ENCODE measurements at places on chromosomes 5 and 9.

GRCh38 chr5:177356746-177357145 lies 978 bp upstream of the RGS14 start:
- no peak for DNase-seq

DNA sequence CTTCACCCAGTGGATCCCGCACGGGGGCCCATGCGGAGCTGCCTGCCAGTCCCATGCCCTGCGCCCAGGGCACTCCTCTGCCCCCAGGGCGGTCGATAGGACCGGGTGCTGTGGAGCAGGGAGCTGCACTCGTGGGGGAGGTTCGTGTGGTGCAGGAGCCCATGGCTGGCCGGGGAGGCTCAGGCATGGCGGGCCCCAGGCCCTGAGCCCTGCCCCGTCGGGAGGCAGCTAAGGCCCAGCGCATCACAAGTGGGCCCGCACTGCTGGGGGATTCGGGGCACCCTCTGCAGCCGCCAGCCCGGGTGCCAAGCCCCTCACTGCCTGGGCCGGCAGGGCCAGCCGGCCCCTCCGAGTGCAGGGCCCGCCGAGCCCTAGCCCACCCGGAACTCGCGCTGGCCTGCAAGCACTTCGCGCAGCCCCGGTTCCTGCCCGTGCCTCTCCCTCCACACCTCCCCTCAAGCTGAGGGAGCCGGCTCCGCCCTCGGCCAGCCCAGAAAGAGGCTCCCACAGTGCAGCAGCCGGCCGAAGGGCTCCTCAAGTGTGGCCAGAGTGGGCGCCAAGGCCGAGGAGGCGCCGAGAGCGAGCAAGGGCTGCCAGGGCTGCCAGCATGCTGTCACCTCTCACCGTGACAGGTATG lies 221.1 kb upstream of the RORB start:
- DNase-seq: no peak

- DNase-seq: no peak
Observed at GRCh38 chr9:86763791-86764190, 183.5 kb downstream of the GAS1 start.

DNA sequence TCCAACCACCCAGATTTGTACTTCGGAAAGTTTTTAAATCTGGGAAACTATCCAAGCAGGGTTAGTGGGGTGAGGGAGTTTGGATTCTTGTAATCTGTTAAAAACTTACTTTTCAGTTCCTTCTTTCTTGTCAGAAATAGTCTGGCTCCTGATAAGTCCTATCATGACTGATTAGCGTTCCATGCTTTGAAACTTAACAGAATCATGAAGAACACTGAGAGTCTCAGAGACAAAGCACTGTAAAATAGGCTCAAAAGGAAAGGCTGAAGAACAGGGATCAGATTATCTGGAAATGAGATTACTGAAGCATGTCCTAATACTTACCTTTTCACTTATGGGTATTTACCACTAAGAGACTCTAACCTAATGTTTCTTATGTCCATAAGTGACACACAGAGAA lies 242.5 kb downstream of the ARRDC3 start:
- no peak for DNase-seq

DNA sequence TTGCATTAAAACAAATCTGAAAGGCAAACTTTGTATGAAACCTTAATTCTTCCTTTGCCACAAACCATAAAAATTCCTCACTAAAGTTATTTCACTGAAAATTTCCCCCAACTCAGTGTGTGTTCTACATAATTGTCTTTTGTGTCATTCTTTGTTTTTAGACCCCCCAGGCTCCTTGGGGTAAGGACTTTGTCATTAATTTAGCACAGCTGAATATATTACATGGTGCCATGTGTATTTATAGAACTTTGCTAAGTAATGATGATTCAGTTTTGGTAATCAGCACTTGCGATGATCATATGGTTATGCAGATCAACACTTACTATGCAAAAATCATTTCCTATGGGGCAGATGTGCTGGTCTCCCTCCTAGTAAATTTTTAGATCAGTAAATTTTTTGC lies 712.1 kb upstream of the MEF2C start:
- DNase-seq: no peak

DNA sequence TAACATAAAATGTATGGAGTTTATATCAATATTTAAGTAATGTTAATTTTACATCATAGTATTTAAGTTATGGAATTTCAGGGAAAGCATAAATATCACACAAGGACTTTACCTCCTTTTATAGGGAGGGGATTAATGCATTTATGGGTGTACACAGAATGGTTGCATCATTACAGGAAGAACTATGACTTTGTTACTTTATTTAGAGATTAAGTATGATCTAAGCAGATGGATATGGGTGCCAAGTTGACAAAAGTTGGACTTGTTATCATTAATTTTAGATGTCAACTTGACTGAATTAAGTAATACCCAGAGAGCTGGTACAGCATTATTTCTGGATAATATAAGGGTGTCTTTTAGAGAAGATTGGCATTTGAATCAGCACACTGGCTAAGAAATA lies 160.5 kb upstream of the CDH10 start:
- DNase-seq: no peak

GRCh38 chr5:151784141-151784540 lies 12.4 kb downstream of the G3BP1 start:
- DNase-seq: no peak

- no peak for DNase-seq
Observed at GRCh38 chr9:128104171-128104618, 23.3 kb downstream of the PTGES2 start.

DNA sequence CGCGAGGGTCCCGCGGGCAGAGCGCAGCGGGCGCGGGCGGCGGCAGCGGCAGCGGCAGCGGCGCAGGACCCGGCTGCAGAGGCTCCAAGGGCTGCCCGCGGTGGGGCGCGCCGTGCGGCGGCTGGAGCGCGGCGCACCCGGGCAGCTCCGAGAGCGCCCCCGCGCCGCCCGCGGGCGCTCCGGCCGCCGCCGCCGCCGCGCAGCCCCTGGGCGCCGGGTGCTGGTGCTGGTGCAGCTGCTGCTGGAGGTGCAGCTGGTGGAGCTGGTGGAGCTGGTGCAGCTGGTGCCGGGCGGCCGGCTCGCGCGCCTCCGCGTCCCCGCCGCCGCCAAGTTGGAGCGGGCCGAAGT lies 644 bp downstream of the IER5L start:
- no peak for DNase-seq

GRCh38 chr9:121383715-121384114 lies 13.7 kb upstream of the STOM start:
- no peak for DNase-seq

- no peak for DNase-seq
Observed at GRCh38 chr9:72428329-72428728, 63.3 kb upstream of the ZFAND5 start.

DNA sequence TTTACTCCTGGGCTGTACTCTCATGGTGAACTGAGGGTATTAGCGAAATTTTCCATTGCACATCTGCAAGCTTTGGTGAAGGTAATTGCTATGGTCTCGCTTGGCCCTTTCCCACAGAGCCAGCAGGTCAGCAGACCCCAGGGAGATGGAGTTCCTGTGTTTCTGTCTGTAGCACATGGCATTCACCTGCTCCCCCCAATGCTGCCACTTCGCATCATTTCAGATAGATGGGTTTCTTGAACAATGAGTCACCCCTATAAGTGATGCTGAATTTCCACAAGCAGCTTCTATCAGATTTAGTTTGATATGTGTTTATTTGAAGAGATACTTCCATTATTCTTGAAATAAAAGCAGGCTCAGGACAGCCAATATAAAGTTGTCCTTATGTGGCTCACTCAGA lies 117.8 kb downstream of the ERCC6L2 start:
- no peak for DNase-seq

- DNase-seq: no peak
Observed at GRCh38 chr5:151917904-151918303, 6.7 kb downstream of the GLRA1 start.

DNA sequence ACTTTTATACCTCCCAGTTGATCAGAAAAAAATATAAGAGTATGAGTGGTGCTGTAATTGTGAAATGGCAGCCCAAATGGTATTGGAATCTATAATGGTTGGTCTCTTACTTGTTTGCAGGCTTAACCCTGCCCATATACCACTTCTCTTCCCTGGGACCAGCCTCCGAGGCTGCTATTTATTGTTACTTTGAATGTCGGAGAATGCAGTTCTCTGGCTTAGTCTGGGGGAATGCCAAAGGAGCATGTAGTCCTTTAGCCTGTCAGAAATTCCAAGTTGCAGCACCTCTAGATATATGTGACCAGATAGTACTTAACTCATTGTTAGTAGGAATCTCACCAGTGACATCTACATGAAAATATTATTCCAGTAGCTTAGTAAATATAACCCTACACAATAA lies 47.5 kb downstream of the SLC44A1 start:
- no peak for DNase-seq

DNA sequence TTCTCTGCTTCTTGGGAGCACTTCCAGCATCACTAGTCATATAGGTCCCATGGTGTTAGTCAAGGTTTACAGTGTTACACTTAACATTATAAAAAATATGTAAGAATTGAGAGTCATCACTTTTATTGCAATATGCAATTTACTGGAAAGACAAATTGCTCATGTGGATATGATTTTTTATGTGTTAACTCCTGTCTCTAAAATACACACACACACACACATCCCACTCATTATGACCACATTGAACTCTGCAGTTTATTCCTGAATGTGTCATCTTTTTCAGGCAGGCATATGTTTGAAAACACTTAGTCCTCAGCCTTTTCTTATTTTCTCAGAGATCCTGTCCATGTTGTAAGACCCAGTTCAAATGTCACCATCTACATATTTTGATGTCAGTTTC lies 148.5 kb upstream of the MRPS30 start:
- DNase-seq: no peak

- DNase-seq: no peak
Observed at GRCh38 chr9:107953556-107954125, 464.1 kb upstream of the KLF4 start.

DNA sequence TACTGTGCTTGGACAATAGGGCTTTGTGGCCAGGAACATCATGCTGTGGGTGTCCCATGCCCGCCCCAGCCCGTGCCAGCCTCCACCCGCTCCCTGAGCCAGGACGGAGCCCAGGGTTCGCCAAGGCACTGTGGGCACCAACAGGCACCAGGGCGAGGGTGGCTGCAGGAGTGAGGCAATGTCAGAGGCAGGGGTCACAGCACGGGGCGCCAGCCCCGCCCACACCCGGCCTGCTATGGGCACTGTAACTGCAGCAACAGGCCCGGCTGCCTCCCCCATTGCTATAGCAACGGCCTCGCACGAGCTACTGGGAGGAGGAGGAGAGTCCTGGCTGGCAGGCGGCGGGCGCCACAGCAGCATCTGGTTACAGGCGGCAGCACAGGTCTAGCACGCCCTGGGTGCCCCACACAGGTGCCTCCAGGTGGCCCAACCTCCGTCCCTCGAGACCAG lies 2.5 kb downstream of the ABCA2 start:
- peak; percentile 47 for DNase-seq

DNA sequence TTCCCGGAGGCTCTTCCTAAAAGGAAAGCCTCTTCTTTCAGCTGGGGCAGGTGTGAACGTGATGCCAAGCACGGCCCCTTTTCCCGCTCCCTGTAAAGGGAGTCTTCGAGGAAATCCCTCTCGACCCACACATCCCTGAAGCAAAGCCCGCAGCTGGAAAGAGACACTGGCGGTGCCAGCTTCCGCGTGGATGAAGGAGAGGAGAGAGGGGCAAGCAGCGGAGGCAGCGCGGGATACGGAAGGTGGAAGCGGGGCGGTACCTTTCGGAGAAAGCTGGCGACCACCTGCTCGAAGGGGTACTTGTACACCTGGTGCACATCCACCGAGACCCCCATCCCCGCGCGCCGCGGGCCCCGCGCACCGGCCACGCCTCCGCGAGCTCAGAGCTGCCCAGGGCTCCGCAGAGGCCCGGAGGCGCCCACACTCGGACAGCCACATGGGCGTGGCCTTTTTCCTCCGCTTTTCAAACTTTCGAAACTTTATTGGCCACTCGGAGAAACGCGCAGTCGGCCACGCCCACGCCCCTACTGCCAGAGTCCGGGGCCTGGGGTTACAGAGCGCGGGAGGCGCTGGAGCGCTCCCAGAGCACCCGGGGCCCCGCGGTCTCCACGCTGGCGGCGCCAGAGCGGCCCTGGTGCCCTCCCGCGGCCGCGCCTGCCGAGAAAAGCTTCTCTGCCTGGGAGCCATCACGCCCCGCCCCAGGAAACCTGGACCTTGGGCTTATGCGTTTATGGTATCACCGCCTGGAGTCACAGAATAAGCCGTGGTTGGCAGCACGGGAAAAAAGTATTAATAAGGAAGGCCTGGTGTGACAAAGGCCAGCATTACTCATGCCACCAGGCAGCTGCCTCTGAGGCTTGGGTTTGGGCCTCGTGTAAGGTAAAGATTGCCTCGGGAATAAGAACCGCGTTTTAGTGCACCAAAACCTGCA lies at the start of gene PRELID2:
PRELID2 (minus strand) TSS at position 426 of the 931 bp plus-strand sequence; CDS start at position 335, 91 bp downstream.
- DNase-seq: peak; percentile 91

- no peak for DNase-seq
Observed at GRCh38 chr5:50299896-50300295, 141.2 kb downstream of the EMB start.

GRCh38 chr9:137128158-137128861 lies 10.6 kb upstream of the GRIN1 start:
- DNase-seq: no peak

- DNase-seq: no peak
Observed at GRCh38 chr5:10629682-10630081, 65.8 kb downstream of the ANKRD33B start.

GRCh38 chr9:26975728-26976707 lies 19.8 kb downstream of the IFT74 start:
- peak; percentile 89 for DNase-seq

DNA sequence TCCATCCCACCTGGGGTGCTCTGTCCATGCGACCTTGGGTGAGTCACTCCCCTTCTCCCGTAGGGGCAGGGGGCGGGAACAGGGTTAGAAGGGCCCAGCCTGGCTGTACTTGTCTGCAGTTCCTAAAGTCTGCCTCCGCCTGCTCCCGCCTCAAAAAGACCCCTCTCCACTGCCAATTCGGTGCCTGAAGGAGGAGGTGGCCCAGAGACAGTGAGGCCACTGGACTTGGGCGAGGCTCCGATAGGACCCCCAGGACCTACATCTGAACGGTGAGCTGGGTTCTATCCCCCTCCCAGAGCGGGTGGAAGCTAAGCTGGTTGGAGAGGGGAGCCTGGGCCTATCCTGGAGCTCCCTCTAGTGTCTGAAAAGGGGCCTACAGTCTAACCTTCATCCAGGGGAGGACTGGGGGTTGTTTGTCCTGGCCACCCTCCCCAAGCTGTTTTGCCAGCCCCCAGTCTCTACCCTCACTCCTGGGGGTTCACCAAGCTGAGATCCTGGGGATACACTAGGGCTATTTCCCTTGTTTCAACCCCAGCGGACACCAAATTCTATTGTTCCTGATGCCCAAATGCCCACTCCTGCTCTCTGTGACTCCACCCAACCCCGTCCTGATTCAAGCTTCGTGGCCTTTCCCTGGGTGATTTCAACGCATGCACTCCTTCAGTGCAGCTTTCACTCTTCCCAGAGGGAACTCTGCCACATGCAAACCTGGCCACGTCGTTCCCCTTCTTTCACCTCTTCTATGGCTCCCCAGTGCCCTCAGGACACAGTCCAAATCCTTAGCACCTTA lies 6.1 kb upstream of the CRB2 start:
- DNase-seq: peak; percentile 82

GRCh38 chr5:94481059-94481458 lies 137.3 kb downstream of the KIAA0825 start:
- DNase-seq: no peak

- no peak for DNase-seq
Observed at GRCh38 chr5:126055348-126055729, 367.9 kb upstream of the GRAMD2B start.

- no peak for DNase-seq
Observed at GRCh38 chr5:63085561-63085960, 506.9 kb downstream of the LRRC70 start.

All from H9 (cell line).